Osteoblast (primary cell): ENCODE measurements at places on chromosomes 11 and 22.

DNA sequence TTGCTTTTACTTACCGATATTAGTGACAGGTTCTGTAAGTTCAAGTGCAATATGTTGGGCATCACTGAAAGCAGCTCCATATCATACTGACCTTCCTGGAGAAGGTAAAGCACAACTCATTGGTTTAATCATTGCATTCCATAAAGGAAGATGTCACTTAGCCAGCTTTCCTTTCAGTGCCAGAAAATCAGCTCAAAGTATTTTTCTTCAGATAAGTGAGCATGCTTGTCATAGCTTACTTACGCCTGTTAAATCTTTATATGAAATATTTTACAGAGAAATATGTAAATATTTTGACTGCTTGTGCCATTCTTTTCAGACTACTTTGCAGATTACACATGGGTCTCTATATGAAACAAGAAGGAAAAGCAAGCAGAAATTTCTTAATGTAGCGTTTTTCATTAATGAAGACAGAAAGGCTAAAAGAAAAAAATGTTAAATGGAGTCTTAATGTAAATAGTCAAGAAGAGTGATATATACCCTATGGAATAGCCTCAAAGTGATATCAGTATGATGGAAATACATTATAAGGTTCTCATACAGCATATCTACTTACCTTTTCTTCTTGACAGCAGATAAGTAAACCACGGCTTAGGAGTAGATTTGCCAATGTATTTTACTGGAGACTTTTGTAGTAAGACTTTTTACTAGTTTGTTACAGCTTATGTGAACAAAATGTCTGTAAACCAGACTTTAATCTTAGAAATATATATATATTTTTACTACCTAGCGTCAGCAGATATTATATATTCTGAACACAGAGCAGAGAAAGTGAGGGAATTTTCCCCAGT, 649.7 kb downstream of the METTL15 start:
- DNase-seq: no peak

- DNase-seq: no peak
Measured at GRCh38 chr11:84724256-84724655, 902.9 kb downstream of the DLG2 start.

- no peak for DNase-seq
Measured at GRCh38 chr11:32939046-32939445, 46.4 kb downstream of the QSER1 start.

DNA sequence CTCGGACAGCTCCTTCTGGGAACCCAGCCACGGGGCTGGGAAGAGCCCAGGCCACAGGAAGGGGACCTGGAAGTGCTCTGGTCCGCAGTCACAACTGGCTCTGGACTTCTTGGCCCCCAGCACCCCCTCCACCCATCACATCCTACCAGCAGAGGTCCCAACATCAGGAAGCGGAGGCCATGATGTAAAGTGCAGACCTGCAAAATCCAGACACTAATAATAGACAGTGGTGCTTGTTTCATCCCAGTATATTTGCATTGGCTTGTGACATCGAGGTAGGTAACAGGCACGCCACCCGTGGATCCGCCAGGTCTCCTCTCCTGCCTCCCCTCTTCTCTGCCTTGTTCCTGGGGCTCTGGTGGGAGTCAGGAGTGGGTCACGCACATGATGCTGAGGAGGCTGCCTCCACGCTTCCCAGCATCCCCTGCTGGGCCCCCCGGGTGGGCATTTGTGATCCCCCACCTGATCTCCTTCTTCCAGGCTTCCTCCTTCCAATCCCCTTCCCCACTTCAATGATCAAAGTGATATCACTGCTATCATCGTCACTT, 1454.0 kb downstream of the BRD1 start:
- peak; percentile 55 for DNase-seq

DNA sequence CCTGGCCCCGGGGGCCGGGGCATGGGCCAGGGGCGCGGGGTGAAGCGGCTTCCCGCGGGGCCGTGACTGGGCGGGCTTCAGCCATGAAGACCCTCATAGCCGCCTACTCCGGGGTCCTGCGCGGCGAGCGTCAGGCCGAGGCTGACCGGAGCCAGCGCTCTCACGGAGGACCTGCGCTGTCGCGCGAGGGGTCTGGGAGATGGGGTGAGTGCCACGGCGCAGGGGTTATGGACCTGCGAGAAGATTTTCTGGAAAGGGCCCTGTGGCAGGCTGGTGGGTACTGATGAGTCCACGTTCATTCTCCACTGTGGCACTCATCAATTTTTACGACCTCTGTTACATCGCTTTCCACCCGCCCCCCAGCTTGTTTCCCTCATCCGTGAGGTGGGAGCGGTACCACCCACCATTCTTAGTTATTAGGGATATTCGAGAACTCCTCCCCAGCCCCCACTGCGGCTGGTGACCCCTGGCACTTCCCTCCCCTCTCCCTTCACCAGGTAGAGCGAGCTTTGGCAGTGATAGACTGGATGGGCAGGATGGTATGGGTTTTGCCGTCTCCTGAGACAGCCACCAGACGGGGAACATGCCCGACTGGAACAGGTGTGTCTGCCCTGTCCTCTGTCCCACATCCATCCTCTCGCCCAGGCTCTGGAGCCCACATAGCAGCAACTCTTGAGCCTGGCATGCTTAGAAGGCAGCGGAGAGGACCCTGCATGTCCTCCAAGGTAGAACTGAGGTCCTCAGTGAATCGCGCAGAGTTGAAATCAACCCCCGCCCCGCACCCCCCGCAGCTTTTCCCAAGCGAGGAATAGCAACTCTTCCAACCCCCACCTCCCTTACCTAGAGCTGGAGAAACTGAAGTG, 562 bp downstream of the DGAT2 start:
- DNase-seq: peak; percentile 72

DNA sequence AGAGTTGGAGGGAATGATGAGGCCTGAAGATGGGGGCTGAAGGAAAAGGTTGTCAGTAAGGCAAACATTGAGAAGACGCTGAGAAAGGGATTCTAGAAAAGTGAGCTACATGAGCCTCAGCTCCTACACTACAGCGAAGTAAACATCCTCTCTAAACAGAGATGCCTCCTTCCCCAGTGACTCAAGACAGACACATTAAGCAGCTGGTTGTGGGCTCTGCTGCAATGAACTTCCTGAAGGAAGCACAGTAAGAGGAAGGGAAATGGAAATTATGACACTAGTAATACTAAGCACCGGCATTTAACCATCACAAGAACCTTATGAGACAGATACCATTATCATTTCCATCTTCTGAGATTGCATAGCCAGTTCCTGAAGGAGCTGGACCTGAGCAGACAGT, 190.5 kb downstream of the C11orf87 start:
- DNase-seq: no peak

DNA sequence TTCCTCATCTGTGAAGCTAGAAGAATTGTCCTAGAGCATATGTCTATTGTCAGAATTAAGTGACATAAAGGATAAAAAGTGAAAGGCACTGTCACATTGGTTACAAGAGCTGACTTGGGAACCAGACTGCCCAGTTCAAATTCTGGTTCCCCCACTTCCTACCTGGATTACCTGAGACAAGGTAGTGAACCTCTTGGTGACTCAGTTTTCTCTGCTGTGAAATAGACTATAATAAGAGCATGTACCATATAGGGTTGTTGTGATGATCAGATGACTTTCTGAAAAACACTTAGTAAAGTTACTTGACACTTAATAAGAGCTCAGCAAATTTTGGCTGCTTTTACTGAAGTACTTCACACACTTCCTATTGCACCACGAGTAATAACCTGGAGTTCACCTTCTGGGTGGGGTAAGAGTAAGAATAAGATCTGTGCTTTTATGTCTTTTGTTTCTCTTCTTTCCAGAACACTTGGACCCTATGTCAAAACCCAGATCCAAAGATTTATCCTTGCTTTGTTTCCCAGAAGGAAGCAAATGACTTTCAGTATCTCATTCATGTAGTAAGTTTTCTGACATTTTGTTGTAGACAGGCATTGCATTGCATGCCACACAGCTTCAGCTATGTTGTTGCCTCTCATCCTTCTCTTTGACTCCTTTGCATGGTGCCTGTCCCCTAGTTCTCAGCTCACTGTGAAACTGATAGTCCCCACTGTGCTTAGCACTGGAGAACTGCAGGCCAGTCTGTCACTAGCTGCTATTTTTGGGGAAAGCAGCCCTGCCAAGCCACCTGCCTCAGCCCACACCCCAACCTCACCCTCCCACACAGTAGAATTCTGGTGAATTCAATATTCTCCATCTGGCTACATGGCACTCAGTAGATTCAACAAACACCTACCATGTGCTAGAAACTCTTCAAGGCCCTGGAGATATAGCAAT, 121.8 kb upstream of the POU2AF2 start:
- peak; percentile 15 for DNase-seq

- no peak for DNase-seq
Measured at GRCh38 chr11:115806056-115806455, 301.8 kb upstream of the CADM1 start.

- peak; percentile 91 for DNase-seq
Measured at GRCh38 chr11:45182902-45183301, 36.5 kb downstream of the PRDM11 start.

- no peak for DNase-seq
Measured at GRCh38 chr11:107457205-107457557, 444 bp downstream of the CWF19L2 start.

GRCh38 chr11:129223260-129223659, 31.1 kb upstream of the ARHGAP32 start:
- DNase-seq: no peak

- DNase-seq: peak; percentile 95
Measured at GRCh38 chr11:116696381-116696941, 76.3 kb downstream of the BUD13 start.

GRCh38 chr11:120401506-120401905, 65.3 kb downstream of the ARHGEF12 start:
- no peak for DNase-seq

GRCh38 chr11:103633819-103634590, 402.4 kb upstream of the DDI1 start:
- no peak for DNase-seq
